Motor neuron (in vitro differentiated cells): ENCODE measurements at places on chromosomes 13 and 19. TPM values are rescaled to one million over a fixed set of nuclear protein-coding genes. Genes with fewer than 3 reads are reported as not detected.

- no peak for ATAC-seq
Measured at GRCh38 chr13:51576754-51577153, 7.5 kb upstream of the WDFY2 start.

- no peak for ATAC-seq
Measured at GRCh38 chr13:24207841-24208667, 47.5 kb downstream of the SPATA13 start.

Gene ADM5
- total RNA-seq, result 1.2 and 2.1 TPM in 2 replicates

GRCh38 chr13:108195146-108195545 lies 20.2 kb downstream of the LIG4 start:
- no peak for ATAC-seq

DNA sequence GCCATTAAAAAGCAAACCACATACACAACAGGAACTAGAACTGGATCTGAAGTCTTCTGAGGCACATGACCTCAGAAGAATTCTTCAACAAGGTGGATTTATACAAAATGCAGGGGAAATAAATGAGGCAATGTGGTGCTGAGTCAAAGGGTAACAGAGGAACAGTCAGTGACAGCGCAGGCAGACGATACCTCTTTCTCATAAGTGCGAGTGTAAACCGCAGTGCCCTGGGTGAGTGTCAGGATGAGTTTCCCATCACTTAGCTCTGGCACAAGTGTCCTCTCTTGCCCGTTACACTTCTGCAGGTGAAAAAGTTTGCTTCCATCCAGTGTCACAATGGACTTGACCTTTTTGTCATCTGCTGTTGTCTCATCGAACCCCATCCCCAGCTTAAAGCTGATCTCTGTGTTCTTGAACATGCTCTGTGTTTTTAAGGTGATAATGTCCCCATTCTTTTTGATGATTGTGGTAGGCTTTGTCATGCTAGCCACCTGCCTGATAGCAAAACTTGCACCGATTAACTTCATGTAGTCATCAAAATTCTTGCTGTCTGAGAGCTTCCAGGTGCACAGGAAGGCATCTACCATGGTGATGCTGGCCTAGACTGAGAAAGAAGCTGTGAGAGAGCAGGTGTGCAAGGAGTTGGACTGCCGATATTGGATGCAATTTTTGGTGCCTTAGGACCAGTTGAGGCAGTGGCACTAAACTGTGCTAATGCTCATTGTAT lies 97.3 kb downstream of the AKAP11 start:
- no peak for ATAC-seq

GRCh38 chr19:35162471-35163326 lies 8.2 kb downstream of the FXYD5 start:
- ATAC-seq, result no peak

DNA sequence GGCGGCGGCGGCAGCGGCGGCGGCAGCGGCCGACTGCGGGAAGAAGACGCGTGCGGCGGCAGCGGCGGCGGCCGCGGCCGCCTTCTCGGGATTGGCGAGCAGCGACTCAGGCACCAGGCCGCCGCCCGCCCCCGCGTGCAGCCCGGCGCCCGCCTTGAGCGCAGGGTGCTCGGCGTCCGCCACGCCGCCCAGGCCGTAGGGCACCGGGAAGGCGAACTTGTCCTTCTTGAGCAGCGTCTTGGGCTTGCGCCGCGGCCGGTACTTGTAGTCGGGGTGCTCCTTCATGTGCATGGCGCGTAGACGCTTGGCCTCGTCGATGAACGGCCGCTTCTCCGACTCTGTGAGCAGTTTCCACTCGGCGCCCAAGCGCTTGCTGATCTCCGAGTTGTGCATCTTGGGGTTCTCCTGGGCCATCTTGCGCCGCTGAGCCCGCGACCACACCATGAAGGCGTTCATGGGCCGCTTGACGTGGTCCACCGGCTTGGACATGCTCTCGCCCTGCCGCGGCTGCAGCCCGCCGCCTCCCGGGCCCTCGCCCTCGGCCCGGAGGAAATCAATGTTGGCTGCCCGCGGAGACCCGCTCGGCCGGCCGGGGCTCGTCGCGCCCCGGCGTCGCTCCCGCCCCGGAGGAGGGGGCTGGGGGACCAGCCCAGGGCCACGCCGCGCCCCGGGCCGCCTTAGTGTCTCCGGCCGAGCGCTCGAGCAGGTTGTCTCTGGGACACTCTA lies 621 bp downstream of the SOX21 start:
- ATAC-seq, result no peak

DNA sequence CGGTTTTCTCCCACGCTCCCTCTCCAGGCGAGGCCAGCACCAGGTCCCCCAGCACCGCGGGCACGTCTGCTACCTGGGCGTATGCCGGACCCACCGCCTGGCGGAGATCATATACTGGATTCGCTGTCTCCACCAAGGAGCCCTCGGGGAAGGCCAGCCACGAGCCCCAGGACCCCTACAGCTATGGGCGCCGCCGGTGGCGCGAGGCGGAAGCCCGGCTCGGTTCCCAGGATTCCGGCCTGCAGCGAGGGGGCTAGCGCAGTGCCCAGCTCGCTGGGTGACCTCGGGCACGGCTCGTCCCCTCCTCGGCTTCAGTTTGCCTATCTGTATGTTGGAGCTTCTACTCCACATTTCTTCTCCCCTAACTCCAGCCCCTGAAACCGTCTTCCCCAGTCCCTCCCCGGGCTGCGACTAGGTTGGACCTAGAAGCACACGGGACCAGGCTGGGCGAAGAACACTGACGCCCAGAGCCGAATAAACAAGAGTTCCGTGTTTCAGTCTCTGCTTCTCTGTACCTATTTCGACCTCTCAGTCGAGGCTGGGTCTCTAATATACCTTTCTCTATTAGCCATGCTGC lies 749 bp upstream of the CPT1C start:
- peak; percentile 8 for ATAC-seq

DNA sequence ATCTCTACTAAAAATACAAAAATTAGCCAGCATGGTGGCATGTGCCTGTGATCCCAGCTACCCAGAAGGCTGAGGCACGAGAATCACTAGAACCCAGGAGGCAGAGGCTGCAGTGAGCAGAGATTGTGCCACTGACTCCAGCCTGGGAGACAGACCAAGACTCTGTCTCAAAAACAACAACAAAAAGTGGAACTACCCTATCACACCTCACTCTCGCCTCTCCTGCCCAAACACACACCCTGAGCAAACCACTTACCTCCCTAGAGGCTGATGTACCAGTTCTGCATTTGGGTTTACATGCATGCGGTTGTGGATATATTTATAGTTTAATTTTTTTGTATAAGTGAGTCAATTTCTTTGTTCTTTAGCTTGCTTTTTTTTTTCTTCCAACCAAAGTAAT lies 7.7 kb upstream of the PTOV1 start:
- no peak for ATAC-seq

DNA sequence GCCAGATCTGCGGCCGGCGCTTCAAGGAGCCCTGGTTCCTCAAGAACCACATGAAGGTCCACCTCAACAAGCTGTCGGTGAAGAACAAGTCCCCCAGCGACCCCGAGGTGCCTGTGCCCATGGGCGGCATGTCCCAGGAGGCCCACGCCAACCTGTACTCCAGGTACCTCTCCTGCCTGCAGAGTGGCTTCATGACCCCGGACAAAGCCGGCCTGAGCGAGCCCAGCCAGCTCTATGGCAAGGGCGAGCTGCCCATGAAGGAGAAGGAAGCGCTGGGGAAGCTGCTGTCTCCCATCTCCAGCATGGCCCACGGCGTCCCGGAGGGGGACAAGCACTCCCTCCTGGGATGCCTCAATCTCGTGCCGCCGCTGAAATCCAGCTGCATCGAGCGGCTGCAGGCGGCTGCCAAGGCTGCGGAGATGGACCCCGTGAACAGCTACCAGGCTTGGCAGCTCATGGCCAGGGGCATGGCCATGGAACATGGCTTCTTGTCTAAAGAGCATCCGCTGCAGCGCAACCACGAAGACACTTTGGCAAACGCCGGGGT lies 72.6 kb downstream of the ZNF536 start:
- no peak for ATAC-seq

DNA sequence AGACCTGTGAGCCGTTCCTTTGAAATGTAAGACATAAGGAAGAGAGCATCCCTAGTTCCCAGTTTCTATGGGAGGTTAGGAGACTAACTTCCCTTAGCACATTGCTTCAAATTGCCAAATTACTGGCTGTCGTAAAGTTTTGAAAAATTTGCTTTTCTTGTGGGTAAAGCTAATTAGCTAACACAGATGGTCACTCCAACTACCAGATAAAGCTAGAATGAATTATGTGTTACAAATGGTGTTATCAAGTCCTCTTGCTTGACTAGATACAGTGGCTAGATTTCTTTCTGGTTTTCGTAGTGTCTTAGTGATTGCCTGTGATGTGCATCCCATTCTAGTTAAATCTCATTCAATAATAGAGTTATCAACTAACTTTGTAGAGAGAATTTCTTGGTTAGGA lies 416.6 kb upstream of the ATXN8OS start:
- ATAC-seq, result no peak

GRCh38 chr19:42272535-42272897 lies 3.5 kb downstream of the CIC start:
- no peak for ATAC-seq

Gene MTUS2
- 5.7 and 8.4 TPM in 2 replicates for total RNA-seq

DNA sequence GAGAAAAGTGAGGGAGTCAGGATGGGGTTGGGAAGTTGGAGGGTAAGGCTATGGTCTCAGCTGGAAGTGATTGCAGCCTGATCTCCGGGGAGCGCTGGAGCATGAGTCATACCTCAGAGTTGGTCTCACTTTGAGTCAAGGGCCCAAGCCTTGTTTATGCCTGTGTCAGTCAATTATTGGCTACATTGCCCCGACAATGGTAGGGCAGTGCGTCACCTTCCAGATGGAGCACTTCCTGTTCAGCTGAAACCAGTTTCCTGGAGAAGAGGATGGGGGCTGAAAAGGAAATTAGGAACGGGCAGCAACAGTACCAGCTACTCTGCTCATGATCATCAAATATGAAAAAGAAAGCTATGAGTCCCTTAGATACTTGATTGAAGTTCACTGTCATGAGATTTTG lies 60.4 kb downstream of the ADGRE1 start:
- ATAC-seq, result no peak

Gene GIPC1
- 51.1 and 63.0 TPM in 2 replicates for total RNA-seq

DNA sequence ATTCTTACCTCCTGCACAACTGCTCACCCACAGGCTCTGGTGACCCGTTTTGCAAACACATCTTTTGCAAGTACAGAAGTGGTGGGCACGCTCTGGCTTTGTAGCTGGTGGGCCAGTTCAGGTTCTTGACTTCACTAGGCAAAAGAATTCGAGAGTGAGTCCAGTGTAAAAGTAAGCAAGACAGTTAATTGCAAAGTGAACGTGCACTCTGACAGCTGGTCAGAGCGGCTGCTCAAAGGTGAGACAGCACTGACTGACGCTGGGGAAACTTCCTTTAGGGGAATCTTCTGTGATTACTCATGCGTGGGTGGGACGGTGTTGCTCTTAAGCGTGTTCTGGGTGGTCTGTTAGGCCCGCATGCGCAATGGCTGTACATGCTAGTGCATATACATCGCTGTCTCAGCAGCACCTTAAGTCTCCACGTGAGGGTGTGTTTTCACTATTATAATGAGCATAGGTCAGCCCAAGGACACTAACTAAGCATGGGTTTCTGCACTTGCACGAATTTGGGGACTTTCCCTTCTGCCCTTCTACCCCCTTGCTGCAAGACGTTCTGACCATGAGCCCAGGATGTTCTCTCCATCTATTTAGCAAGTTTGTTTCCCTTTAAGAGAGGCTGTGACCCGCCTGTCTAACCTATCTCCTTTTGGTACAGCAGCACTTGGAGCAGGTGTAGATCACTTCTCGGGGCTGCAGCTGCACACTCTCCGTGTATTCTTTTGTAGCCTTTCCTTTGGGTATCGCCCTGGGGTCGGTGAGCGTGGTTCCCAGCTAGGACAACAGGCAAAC lies 30.2 kb upstream of the CD33 start:
- ATAC-seq, result no peak

GRCh38 chr19:33283589-33283988 lies 18.7 kb downstream of the CEBPA start:
- no peak for ATAC-seq

DNA sequence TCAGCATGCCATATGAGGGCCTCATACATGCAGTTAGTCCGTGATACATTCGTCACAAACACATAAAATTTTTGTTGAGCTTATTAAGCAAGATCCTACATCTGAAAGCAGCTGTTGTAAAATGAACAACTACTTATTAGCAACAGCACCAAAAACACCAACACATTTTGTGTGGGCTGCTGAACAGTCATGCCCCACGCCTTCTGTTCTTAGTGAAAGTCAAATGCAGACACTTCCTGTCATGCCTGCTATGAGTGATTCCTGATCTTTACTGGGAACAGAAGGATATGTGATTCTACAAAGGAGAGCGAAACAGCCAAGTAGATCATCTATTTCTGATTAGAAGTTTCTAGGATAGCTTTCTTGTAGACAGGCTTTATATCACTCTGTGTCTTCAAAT lies 4.2 kb upstream of the B3GLCT start:
- ATAC-seq, result no peak

Gene HOMER3
- 18.0 and 29.1 TPM in 2 replicates for total RNA-seq

Gene ZIC2
- total RNA-seq, result 0.39 TPM in 1 of 2 replicates, not detected in the other

DNA sequence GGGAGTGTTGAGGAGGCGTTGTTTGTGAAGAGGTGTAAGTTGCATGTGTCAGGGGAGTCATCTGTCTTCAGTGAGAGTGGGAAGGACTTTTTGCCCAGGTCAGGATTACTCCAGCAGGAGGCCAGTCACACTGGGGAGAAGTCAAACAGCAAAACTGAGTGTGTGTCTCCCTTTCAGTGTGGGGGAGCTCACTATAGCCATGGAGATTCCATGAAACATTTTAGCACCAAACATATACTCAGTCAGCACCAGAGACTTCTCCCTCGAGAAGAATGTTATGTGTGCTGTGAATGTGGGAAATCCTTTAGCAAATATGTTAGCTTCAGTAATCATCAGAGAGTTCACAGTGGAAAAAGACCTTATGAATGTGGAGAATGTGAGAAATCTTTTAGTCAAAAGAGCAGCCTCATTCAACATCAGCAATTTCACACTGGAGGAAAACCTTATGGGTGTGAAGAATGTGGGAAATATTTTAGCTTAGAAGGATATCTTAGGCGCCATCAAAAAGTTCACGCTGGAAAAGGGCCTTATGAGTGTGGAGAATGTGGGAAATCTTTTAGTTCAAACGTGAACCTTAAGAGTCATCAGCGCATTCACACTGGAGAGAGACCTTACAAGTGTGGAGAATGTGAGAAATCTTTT lies 8.4 kb upstream of the ZNF587 start:
- no peak for ATAC-seq

Gene ADGRE1
- not detected in 2 replicates for total RNA-seq

DNA sequence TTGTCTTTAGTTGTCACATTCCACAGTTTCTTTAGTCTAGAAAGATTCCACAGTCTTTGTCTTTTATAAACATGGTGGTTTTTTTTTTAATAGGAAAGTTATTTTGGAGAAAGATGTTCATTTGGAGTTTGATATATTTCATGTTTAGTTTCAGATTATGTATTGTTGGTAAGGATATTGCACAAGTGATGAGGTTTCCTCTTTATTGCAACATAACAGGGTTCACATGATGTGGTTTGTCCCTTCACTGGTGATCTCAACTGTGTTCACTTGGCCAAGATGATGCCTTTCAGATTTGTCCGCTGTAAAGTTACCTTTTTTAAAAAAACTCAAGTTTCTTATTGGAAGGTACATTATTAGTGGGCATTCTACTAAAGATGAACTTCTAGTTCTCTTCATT lies 3.2 kb downstream of the ZNF230 start:
- ATAC-seq, result no peak
